Activated CD8-positive, alpha-beta memory T cell treated with anti-CD3 and anti-CD28 coated beads for 4 hours (primary cell): ENCODE measurements at places on chromosomes 7 and 10.

DNA sequence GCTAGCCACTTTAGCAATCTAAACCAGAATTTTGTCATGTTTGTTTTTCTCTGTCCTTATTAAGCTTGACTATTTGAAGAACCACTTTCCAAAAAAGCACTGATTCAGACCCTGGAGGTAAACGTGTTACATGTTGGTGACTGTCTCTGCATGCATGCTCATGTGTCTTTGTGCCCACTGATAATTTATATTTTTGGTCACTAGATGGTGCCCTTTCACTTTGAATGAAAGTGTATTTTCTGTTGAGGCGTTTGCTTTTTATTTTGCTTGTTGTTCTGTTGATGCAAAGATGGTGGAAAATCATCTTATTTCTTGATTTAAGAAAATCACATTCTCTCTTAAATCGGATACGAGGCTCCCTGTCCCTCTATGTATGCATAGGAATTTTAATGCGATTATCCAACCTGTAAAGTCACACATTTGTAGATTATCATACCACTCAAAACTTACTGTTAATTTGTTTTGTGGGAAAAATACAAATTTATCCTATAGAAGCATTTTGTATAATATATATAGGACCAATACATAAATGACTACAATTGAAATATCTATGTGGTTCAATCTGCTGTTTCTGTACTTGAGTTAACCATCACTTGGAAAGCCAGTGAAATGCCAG lies 269.3 kb downstream of the BICC1 start:
- DNase-seq, result no peak

DNA sequence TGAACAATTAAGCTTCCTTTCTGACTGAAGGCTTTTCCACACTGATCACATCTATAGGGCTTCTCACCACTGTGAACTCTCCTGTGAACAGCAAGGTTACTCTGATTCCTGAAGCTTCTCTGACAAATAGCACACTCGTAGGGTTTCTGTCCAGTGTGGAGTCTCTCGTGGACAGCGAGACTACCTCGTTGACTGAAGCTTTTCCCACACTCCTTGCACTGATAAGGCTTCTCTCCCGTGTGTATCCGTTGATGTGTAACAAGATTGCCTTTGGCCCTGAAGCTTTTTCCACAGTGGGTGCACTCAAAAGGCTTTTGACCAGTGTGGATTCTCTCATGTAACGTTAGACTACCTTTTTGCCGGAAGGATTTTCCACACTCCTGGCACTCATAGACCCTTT lies 4.4 kb downstream of the ZNF32 start:
- DNase-seq, result no peak

GRCh38 chr10:19815731-19816410 lies 361 bp upstream of the PLXDC2 start:
- DNase-seq, result no peak

- no peak for DNase-seq
These were observed 390.3 kb downstream of the KCNMA1 start for GRCh38 chr10:77247031-77247990.

GRCh38 chr10:80154626-80154977 lies 22.1 kb downstream of the PLAC9 start:
- DNase-seq, result no peak

DNA sequence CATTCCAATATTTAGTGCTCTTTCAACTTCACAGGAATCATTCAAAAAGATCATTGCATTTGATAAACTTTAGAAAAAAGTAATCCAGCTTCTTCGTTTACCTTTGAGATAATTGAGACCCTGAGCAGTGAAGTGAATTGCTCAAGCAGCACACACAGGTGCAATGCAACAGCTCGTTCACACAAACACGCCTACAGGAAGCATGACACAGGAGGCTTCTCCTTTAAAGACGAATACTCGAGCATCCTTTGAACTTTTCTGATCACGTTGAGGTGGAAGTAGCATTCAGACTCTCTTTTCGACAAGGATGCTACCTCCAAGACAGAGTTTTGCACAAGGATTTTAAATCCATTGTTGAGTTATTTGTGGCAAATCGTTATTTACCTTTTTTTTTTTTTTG lies 18.0 kb upstream of the RSU1 start:
- no peak for DNase-seq

- no peak for DNase-seq
These were observed 192.9 kb downstream of the AUTS2 start for GRCh38 chr7:69790977-69791724.

GRCh38 chr7:69122953-69123352 lies 475.3 kb upstream of the AUTS2 start:
- no peak for DNase-seq

DNA sequence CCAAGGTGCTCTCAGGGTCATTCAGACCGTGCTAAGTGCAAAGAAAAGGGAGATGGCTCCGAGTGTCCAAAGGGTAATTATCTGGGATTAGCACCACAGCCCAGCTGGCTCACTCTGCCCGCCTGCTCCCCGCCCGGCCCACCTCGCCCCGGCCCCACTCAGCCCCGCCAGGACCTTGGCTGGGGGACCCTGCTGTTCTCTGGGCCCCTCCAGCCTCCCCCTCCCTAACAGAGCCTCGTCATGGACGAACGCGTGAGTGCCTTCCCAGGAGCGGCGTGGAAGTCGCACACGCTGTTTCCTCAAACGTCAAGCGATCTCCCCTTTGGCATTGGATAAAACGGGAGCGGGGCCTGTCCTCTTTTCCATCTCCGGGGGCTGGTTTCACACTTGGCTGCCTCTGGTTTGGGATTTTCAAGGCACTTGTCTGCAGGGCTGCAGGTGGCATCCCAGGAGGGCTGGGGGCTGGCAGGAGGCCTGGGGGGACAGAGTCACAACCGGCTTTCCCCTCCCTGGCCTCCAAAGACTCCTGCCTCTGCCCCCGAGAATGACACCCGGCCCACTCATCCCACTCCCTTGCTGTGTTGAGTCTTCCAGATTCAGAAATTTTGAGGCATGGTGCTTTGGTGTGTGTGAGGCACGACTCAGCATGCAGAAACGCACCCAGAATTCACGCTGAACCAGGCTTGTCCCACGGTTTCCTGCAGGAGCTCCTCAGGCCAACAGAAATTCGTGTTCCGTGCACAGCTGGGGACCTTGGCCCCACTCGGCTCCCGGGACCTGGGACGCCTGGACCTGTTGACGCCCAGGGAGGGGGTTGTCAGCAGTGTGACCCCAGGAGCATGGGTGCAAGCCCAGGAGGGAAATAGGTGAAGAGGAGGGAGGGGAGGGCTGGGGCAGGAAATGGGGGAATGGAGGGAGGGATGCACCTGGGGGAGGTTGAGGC lies 110.0 kb downstream of the PDGFA start:
- DNase-seq, result no peak

- no peak for DNase-seq
These were observed 80.7 kb upstream of the EMX2 start for GRCh38 chr10:117461766-117462423.

- peak; percentile 72 for DNase-seq
These were observed 50.1 kb downstream of the LANCL2 start for GRCh38 chr7:55415173-55415778.

DNA sequence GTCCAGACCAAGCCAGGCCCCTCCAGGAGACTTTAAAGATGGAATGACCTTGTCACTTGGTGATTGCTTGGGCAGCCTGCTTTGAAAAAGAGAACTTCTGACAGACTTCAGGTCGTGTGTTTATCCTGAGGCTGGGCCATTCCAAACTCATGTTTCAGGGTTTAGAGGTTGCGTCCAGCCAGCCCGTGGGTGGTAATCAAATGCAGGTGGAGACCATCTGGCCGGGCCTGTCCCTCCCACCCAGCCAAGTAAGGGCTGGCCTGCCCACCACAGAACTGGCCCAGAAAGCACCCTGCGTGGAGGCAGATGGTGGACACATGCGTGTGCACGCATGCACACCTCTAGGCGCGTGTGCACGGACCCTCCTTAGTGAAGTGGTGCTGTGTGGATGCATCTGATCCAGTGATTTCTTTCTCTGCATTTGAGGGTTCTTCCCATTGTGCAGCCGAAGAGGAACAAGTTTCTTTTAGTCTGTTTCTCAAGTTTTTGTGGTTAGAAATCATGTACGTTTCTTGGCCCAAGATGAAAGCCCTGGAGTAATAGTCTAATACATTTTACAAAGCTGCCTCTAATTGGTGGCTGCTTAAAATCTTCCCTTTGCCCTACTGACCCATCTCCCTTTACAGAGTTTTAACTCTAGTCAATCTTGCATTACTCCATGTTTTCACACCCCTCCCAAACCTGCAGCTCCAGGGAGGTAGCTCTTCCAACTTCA lies 43.0 kb downstream of the SUFU start:
- no peak for DNase-seq

GRCh38 chr7:70349819-70350218 lies 751.5 kb downstream of the AUTS2 start:
- DNase-seq, result no peak

DNA sequence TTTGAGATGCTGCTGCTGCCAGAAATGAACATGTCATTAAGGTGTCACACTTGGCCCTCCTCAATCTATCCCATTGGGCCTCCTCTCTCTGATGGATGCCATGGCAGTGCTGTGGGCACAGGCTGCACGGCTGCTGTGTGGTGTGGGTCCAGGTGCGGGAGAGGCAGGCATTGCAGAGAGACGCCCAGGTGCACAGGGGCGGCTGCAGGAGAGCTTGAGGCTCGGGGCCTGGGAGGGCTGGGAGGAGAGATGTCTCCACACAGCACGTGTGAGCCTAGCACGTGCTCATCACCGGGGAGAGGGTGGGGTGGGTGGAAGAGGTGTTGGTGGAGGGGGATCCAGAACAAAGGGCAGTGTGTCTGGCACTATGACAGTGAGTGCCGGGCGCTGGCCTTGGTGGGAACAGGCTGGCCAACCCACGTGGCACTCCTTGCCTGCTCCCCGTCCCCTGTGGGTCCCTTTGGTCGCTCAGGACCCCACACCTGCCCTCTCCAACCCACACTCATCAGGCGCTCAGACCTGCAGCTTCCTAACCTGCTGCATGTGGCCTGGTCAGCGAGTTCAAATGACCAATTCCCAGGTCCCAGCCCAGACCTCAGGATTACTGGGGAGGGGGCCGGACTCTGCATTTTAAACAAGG lies 39.9 kb upstream of the BNIP3 start:
- no peak for DNase-seq

GRCh38 chr7:19110026-19110730 lies 7.3 kb downstream of the TWIST1 start:
- DNase-seq, result no peak

DNA sequence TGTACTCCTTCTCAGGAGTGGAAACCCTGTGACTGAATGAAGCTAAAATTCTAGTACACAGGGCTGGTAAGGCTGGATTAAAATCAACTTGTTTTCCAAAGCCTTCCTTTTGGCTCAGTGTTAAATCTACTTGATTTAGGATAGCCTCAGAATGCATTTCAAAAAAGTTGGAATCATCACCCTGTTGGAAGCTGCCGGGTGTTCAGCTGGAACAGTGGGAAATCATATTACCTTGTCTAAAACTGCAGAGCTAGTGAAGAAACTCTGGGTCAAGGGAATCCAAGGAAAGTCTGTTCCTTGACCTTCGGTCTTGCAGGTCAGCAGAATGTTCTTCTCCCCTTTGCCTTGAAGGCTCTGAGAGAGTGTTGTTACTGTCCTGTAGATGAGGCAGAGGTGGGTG lies 252.1 kb upstream of the INHBA start:
- no peak for DNase-seq

DNA sequence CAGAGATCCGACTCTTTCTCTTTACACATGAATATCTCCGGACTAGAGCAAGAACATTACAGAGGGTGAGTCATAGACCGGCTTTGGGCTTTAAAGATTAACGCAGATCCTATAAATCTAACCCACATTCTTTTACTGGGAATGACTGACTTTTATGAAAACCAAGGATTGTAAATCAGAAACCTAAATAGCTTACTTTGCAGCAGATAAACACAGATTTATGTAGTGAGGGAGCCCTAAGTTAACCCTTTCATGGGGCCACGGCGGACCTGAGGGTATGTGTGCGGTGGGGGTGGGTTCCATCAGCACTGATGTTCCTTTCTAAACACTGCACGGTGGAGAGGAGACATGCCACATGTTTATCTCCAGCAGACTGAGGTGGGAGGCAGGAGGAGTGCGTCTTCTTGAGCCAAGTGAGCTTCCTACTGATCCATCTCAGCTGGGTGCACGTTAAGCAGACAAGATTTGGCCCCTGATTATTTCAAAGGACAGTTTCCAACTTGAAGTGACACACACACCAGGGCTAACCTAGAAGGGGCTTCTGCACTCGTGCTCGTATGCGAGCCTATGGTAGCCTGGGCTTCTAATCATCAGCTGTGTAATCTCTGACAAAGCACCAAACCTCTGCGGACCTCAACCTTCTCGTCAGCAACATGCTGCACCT lies 127.6 kb downstream of the WDR11 start:
- no peak for DNase-seq

DNA sequence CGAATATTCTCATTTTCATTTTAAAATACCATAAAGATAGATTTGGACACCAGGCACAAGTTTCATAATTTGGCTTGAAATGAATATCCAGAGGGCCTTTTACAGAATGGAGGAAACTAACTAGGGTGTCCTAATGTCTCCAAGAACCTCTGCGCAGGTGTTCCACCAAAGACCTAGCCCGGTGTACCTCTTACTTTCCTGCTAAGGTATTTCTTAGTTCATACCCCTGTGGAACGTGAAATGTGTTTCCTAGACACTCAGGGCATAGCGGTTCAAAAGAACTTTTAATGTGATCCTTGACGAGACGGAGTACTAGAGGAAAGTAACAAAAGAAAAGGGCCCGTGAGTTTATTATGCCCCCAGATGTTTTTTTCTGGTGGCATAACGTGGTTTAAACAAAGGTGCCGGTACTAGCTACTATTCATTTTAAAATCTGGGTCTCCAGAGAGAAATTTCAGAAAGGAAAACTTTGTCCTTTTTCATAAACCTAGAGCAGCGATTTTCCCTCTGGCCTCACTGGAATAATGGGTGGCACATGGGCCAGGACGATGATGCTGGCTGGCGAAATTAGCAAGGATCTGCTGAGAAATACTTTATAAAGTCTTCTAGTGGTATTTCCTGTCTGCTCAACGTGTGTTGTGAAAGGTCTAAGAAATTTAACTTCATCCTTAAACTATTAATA lies 1.4 kb downstream of the APBB1IP start:
- DNase-seq, result no peak

- no peak for DNase-seq
These were observed 767.7 kb downstream of the KCNMA1 start for GRCh38 chr10:76869931-76870330.

- DNase-seq, result no peak
These were observed 701.4 kb upstream of the COBL start for GRCh38 chr7:52017802-52018679.
